A549 treated with dexamethasone at 1 μM for 4 hours (cell line): ENCODE measurements at places on chromosomes 12 and 14. TPM values are rescaled to one million over a fixed set of nuclear protein-coding genes. Genes with fewer than 3 reads are reported as not detected.

TBK1 gene
- 21.2 to 27.5 TPM (median 24.1 TPM) in 5 replicates for total RNA-seq

ANO2 gene
- total RNA-seq, result 0.06 to 0.26 TPM (median 0.13 TPM) in 5 replicates

POTEM gene
- total RNA-seq, result not detected in 5 replicates

HVCN1 gene
- 0.45 to 0.83 TPM (median 0.62 TPM) in 5 replicates for total RNA-seq

NID2 gene
- 29.2 to 42.4 TPM (median 31.9 TPM) in 5 replicates for total RNA-seq

IL31 gene
- not detected in 5 replicates for total RNA-seq

ATF7 gene
- total RNA-seq, result 18.1 to 20.9 TPM (median 20.0 TPM) in 5 replicates

MYH6 gene
- total RNA-seq, result 0.05 to 0.15 TPM (median 0.12 TPM) in 5 replicates

SYNDIG1L gene
- not detected in 5 replicates for total RNA-seq

PLEK2 gene
- 15.0 to 25.3 TPM (median 16.8 TPM) in 5 replicates for total RNA-seq

SP7 gene
- total RNA-seq, result 0.02 TPM in 1 of 5 replicates, not detected in the others

KIF5A gene
- total RNA-seq, result 0.12 to 0.27 TPM (median 0.20 TPM) in 5 replicates

SAMD15 gene
- 1.7 to 2.6 TPM (median 2.2 TPM) in 5 replicates for total RNA-seq

DAO gene
- total RNA-seq, result not detected in 5 replicates

CYP27B1 gene
- total RNA-seq, result 1.2 to 2.9 TPM (median 2.2 TPM) in 5 replicates

KRT85 gene
- not detected in 5 replicates for total RNA-seq

POMT2 gene
- 25.5 to 30.6 TPM (median 27.6 TPM) in 5 replicates for total RNA-seq

SLC10A1 gene
- total RNA-seq, result 0.06 TPM in 1 of 5 replicates, not detected in the others

ATN1 gene
- total RNA-seq, result 38.8 to 85.5 TPM (median 83.0 TPM) in 5 replicates

ZDHHC22 gene
- total RNA-seq, result 0.20 to 0.27 TPM (median 0.23 TPM) in 5 replicates

OAS2 gene
- 0.08 to 0.26 TPM (median 0.18 TPM) in 5 replicates for total RNA-seq

IL22 gene
- total RNA-seq, result not detected in 5 replicates

TEX22 gene
- total RNA-seq, result 0.06 to 0.48 TPM (median 0.22 TPM) in 5 replicates

TECPR2 gene
- total RNA-seq, result 5.6 to 9.7 TPM (median 7.7 TPM) in 5 replicates

PTHLH gene
- 11.9 to 14.2 TPM (median 12.3 TPM) in 5 replicates for total RNA-seq

NPFF gene
- not detected in 5 replicates for total RNA-seq

OR6S1 gene
- not detected in 5 replicates for total RNA-seq

SMIM41 gene
- not detected in 5 replicates for total RNA-seq
